ENCODE measurements at places on chromosomes 7 and 10. TPM values are rescaled to one million over a fixed set of nuclear protein-coding genes. Genes with fewer than 3 reads are reported as not detected.

Gene MSMB
- total RNA-seq: not detected

Gene RELN
- total RNA-seq: not detected

Gene CPEB3
- total RNA-seq: 12.6 TPM

Gene OR2A42
- total RNA-seq: not detected

Gene NOM1
- 49.2 TPM for total RNA-seq

Gene ANKRD7
- total RNA-seq: not detected

Gene SEC61A2
- 4.7 TPM for total RNA-seq

Gene IFIT1B
- total RNA-seq: not detected

Gene ASZ1
- not detected for total RNA-seq

Gene IMPDH1
- 96.3 TPM for total RNA-seq

Gene SFRP5
- 3.9 TPM for total RNA-seq

Gene UNCX
- total RNA-seq: not detected

Gene NME8
- not detected for total RNA-seq

Gene DPY19L1
- total RNA-seq: 9.7 TPM

Gene CHN2
- total RNA-seq: 11.9 TPM

Gene PON3
- total RNA-seq: 23.0 TPM

Gene PHTF2
- 21.0 TPM for total RNA-seq

Gene BTBD16
- not detected for total RNA-seq

Gene GPR15LG
- total RNA-seq: not detected

Gene ADGRA1
- total RNA-seq: 0.39 TPM

Gene BMPER
- total RNA-seq: 9.4 TPM

Gene RARRES2
- total RNA-seq: 54.2 TPM

Gene SEMA3D
- total RNA-seq: 1.7 TPM

Gene ADAMTS14
- total RNA-seq: 3.1 TPM

Gene ADAM12
- total RNA-seq: 1.0 TPM
